ENCODE measurements at places on chromosomes 2 and 18.
A peak's percentile ranks its signal among the peaks of the same experiment; 100 is the strongest.

- DNase-seq, result peak; percentile 43
Observed at GRCh38 chr2:238462782-238463396, 36.2 kb downstream of the ASB1 start.

DNA sequence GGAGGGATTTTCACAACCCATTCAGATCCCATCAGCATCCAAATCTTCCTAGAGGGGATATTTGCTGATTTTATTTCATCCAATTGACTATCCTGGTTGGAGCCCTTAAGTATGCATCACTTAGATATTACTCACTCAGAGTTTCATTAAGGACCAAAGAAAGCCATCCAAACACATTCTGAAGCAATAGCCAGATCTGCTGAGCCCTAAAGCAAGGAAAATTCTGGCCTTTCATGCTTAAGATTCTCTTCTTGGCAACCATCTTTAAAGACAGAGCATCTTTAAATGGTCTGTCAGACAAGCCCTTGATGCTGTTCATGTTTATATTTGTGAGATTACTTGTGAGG lies 40.9 kb upstream of the C1D start:
- DNase-seq, result no peak

- no peak for DNase-seq
Observed at GRCh38 chr18:74768096-74768495, 170.4 kb downstream of the ZNF407 start.

DNA sequence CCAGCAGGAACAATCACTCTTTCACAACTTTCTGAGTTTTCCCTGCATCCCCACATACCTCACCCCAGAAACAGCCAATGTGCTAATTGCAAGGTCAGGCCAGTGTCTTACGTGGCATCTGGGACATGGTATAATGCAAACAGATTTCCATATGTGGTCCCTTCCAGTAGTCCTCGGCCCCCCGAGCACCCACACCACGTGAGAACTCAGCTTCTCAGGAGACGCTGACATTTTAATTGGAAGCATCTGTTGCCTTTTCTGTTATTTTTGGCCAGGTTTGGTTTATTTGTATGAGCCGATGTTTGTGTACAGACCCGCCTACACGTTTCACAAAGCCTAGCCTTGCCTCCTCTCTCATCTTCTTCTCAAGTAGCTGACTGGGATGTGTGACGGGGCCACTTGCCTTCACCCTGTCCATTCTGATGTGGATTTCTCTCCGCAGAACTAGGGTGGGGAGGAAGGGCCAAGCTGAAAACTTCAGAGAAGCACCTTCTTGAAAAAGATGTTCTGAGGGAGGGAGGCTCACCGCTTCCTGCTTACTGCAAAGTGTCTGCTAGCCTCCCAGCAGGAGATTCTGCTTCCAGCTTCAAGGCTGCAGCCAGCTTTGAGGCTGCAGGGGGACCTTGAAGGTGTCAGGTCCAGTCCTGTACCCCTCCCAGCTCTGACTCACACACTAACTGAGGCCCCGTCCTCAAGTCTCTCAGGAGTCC lies 109.6 kb upstream of the SLC14A2 start:
- DNase-seq, result peak; percentile 39

DNA sequence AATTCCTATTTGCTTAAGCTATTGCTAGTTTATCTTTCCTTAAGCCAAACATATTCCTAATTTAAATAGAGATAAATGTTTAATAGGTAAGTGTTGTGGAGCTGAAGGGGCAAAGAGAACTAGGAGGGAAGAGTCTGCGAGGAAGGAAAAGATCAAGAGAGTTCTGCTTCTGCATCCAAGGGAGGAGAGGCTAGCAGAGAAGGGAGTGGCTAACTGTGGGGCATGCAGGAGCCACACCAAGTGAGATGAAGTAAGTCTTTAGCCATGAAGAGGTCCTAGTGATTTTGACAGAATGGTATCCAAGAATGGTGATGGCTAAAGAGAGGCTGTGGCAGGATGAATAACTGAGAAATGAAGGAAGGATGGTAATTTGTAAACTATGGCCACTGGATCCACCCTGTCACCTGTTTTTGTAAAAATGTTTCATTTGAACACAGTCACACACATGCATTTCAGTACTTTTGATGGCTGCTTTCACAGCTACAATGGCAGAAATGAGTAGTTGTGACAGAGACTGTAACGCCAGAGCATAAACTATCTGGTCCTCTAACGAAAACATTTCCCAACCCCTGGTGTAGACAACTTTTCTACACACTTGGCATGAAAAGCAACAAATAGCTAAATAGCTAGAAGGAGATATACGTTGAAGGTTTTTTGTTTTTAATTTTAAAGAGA lies 15.6 kb downstream of the TPGS2 start:
- DNase-seq, result no peak

GRCh38 chr2:27494284-27494943 lies 586 bp downstream of the FNDC4 start:
- no peak for DNase-seq

DNA sequence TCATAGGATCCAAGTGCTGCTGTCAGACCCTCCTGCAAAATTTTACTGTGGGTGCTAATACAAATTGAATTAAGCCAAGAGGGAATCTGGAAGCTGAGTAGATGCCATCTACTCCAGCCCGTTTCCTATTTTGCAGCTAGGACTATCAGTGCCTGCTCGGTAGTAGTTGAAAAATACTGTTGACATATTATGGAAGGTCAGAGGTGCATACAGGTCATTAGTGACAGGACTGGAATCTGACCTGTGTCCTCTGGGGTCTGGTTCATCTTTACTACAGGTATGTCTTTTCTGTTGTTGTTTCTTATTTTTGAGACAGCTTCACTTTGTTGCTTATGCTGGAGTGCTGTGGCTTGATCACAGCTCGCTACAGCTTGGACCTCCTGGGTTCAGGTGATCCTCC lies 58.8 kb downstream of the MAP4K4 start:
- no peak for DNase-seq

DNA sequence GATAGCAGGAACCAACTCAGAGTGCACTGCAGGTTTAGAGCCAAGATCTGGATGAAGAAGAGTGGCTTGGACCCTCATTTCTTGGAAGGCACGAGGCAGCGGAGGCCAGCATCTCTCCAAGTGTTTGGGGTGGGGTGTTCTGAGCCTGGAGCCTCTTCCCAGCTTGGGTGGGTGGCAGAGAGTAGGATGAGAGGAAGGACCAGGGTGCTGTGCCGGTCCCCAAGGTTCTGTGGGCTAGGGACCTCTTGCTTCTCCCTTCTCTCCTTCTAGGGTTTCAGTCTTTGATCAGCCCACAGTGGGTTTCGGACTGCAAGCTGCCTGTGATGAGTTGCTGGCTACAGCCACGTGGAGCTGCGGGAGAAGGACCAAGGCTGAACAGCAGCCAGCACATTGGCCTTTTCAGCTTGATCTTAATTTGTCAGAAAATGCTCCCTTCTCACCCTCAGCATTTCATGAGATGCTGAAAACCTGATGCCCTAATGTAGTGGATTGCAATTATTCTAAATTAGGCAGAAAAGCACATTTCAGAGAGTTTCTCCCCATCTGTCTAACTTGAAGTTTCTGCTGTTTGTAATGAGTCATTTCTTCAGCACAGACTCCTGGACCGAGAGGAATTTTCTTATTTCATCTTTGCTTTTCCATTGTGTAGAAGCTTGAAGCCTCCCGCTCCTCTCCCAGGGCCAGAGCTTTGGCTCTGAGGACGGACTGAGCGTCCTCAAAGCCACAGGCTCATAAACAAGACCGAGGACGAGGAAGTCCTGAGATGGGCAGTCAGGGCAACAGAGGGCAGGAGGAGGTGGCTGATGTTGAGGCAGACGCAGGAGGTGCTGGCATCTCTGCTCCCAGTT lies 99.1 kb upstream of the HDAC4 start:
- DNase-seq, result no peak

DNA sequence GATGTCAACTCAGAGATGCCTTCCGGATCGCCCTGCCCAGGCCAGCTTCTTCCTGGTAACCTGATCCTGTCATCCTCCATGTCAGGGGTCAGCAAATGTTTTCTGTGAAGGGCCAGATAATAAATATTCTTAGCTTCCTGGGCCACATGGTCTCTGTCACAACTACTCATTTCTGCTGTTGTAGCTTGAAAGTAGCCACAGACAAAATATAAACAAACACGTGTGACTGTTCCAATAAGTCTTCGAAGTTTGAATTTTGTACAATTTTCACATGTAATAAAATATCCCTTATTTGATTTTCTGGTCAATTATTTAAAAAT lies 35.8 kb downstream of the ANXA4 start:
- no peak for DNase-seq

DNA sequence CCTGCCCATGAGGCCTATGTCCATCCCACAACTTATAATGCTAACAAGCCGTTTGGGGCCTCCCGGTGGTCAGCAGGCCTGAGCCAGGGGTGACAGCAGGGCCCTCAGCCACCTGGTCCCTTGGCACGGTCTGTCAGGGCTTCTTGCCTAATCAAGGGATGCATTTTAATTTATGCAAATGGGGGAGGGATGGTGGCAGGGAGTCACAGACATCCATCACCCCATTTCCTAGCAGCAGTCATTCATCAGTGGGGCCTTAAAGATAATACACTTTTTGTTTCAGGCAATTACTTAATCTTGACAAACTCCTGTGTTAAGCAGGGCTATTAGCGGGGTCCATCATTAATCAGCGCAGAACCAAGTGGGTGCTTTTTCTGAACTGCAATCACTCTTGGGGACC lies 174.5 kb downstream of the GLI2 start:
- no peak for DNase-seq

DNA sequence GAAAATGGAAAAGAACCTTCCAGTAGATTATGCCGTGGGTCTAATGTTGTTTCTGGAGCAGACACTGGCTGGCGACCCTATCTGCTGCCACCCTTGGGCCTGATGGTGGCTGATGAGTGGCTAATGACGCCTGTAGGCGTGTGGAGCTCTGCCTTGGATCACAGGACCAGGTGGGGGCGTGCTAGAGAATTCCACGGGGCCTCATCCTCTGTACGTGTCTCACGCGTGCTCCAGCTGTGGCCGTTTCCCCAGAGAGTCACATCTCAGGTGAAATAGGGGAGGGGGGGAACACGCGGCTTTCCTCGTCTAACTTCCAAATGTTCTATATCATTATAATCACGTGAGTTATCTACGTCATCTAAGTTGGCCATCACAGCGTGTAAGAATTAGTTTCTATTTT lies 160.9 kb upstream of the SMIM21 start:
- no peak for DNase-seq

- DNase-seq, result no peak
Observed at GRCh38 chr2:72254831-72255451, 107.3 kb upstream of the CYP26B1 start.

GRCh38 chr2:72515696-72516095 lies 310.1 kb downstream of the EXOC6B start:
- no peak for DNase-seq

- DNase-seq, result no peak
Observed at GRCh38 chr2:229910832-229911412, 10.9 kb downstream of the TRIP12 start.

GRCh38 chr18:37222999-37223378 lies 342.6 kb downstream of the CELF4 start:
- no peak for DNase-seq

GRCh38 chr18:8757396-8757997 lies 52.1 kb downstream of the MTCL1 start:
- DNase-seq, result no peak

- no peak for DNase-seq
Observed at GRCh38 chr18:22822841-22823508, 110.2 kb upstream of the RBBP8 start.
